DND-41 (cell line): ENCODE measurements at places on chromosomes 16 and 17.

DNA sequence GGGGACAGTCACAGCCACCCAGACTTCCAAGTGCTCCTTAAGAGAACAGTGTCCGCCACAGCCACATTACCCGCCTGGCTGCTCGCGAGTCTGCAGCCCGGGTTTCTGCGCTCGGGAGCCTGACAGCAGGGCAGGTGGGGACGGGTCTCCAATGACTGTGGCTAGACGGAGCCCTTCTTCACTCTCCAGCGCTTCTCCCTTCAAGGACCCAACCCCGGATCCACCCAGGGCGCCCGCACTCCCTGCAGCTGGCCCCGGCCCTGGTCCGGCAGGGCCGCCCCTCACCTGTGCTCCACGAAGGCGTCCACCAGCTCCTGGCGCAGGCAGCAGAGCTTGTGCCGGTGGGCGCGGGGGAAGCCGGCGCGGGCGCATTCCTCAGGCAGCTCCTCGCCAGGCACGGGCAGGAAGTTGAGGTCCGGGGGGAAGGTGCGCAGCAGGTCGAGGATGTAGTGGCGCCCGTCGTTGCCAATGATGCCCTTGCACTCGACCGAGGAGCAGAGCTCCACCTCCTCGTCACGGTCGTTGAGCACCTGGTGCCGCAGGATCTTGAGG, 13.9 kb downstream of the CLUH start:
- no peaks in the 10 kb centered on the region for H3K27me3 ChIP-seq
- H3K4me3 ChIP-seq = no peak overlapping the region
- no peak overlapping the region for H3K27ac ChIP-seq
- H3K36me3 ChIP-seq = peaks cover 87% of the 10 kb centered on the region

GRCh38 chr17:8706431-8706830, 38.2 kb downstream of the CCDC42 start:
- DNase-seq = no peak
- H3K4me1 ChIP-seq = no peaks in the 10 kb centered on the region
- peaks cover 13% of the 10 kb centered on the region for H3K27me3 ChIP-seq
- no peak overlapping the region for H3K4me3 ChIP-seq
- H3K36me3 ChIP-seq = no peaks in the 10 kb centered on the region

- 0 out of 2 replicates have a peak, but pooled peaks cover 8% of the 10 kb centered on the region for H3K36me3 ChIP-seq
- no peaks in the 10 kb centered on the region for H3K27me3 ChIP-seq
- no peak for DNase-seq
- no peaks in the 10 kb centered on the region for H3K4me1 ChIP-seq
- H3K27ac ChIP-seq = no peak overlapping the region
Measured at GRCh38 chr17:3590231-3590630, 19.0 kb downstream of the TRPV1 start.

GRCh38 chr16:46922239-46922638, 38.1 kb downstream of the GPT2 start:
- no peaks in the 10 kb centered on the region for H3K27me3 ChIP-seq
- H3K4me3 ChIP-seq = no peak overlapping the region
- no peak overlapping the region for H3K27ac ChIP-seq
- no peak for DNase-seq

- no peak for DNase-seq
- H3K4me1 ChIP-seq = no peaks in the 10 kb centered on the region
- peaks cover 39% of the 10 kb centered on the region for H3K36me3 ChIP-seq
- H3K27ac ChIP-seq = no peak overlapping the region
- no peak overlapping the region for H3K4me3 ChIP-seq
Measured at GRCh38 chr17:75925103-75925502, 15.7 kb downstream of the FBF1 start.

DNA sequence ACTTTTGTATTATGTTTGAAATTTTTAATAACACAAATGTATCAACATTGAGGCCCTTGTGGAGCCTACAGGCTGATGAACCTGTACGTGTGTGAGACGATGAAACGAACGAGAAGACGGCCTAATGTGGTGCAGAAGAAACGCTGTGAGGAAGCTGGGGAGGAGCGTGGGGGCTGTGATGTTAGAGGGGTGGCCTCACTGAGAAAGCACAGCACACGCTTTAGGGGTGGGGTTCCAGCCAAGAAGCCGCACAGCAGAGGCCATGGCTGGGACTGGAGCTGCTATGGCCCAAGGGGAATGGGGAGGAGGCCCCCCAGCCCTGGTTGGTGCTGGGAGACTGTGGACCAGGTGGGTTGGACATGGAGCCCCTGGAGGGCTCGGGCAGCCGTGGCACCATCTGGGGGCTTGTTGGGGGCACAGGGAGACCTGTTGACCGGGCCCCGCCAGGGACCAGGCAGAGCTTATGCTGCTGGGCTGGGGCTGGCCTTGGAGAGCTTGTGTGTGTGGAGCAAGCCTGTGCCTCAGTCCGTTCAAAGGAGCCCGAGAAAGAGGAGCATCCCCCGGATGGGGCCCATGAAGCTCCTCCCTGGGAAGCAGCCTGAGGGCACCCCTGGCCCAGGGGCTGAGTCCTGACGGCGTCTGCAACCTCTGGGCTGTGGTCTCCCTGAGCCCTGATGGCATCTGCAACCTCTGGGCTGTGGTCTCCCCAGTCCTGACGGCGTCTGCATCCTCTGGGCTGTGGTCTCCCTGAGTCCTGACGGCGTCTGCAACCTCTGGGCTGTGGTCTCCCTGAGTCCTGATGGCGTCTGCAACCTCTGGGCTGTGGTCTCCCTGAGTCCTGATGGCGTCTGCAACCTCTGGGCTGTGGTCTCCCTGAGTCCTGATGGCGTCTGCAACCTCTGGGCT, 44.7 kb downstream of the METRNL start:
- no peak overlapping the region for H3K27ac ChIP-seq
- no peaks in the 10 kb centered on the region for H3K36me3 ChIP-seq

DNA sequence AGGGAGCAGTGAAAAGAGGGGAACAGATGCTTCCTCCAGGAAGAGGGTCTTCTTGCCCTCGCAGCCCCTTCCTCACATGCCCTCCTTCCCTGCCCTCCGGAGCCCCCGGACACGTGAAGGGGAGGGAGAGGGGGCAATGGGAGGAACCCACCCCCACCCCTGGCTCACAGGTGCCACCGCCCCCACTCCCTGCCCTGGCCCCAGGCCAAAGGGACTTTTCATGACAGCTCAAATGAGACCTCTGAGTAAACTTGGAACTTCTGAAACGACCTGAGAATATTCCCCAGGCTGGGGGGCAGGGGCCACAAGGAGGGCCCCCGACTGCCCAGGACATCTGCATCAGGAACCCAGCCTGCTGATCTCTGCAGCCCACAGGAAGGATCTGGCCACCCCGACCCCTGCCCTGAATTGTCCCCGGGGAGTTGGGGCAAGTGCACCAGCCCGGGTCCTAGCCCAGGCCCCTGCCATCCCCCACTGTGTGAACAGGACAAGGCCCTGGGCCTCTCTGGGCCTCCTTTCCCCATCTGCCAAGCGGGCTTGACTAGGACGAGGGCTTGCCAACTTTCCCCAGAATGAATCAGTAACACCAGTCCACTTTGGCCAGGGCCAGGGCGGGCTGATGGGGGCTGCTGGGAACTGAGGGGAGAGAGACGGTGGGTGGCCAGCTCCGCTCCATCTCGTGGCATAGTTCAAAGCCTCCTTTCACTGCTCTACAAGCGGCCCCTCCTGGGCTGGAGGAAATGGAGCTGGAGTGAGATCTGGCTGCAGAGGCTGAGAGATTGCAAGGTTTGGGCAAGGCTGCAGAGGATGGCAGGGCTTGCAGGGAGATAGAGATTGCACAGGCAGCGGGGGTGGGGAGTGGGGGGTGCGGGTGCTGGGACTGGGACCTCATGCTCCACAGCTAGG, 3.8 kb downstream of the IL21R start:
- H3K27me3 ChIP-seq = no peaks in the 10 kb centered on the region
- no peak overlapping the region for H3K27ac ChIP-seq
- H3K4me1 ChIP-seq = peaks cover 46% of the 10 kb centered on the region

- H3K27me3 ChIP-seq = no peaks in the 10 kb centered on the region
- no peaks in the 10 kb centered on the region for H3K36me3 ChIP-seq
- H3K27ac ChIP-seq = no peak overlapping the region
- H3K4me3 ChIP-seq = no peak overlapping the region
- H3K4me1 ChIP-seq = no peaks in the 10 kb centered on the region
- no peak for DNase-seq
Measured at GRCh38 chr16:30838876-30839471, 52.0 kb upstream of the ZNF629 start.

DNA sequence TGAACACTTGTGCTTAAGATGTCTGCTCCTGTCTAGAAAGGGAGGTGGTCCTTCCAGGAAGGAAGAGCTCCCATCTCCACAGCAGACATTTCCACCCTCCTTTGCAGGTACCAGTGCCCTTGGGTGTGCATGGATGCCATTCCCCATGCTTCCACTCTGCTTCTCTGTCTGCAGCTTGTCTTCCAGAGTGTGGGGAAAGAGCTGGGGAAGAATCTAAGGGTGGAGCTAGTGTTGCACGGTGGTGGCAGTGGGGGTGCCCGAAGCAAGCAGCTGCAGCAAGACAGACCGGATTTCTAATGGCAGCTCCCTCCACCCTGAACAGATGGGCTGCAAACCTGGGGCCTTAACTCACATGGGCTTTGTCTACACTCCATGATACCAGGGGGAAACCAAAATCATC, 22.6 kb upstream of the HOXB13 start:
- H3K27ac ChIP-seq = no peak overlapping the region
- DNase-seq = no peak
- H3K4me3 ChIP-seq = no peak overlapping the region
- H3K27me3 ChIP-seq = peaks cover 59% of the 10 kb centered on the region

DNA sequence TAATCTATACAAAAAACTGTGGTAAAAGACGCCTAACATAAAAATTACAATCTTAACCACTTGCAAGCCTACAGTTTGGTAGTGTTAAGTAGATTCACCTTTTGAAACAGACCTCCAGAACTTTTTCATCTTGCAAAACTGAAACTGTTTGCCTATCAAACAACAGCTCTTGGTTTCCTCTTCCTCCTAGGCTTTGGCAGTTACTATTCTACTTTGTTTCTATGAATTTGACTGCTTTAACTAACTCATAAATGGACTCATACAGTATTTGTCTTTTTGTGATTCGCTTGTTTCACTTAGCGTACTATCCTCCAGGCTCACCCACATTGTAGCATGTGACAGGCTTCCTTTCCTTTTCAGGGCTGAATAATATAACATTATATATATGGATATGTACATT, 97.0 kb downstream of the PRKCA start:
- H3K27me3 ChIP-seq = no peaks in the 10 kb centered on the region
- peaks cover 87% of the 10 kb centered on the region for H3K4me1 ChIP-seq
- H3K4me3 ChIP-seq = no peak overlapping the region
- no peaks in the 10 kb centered on the region for H3K36me3 ChIP-seq
- no peak for DNase-seq
- H3K27ac ChIP-seq = peak overlapping the region; percentile 69

- H3K27me3 ChIP-seq = no peaks in the 10 kb centered on the region
- H3K27ac ChIP-seq = no peak overlapping the region
- no peaks in the 10 kb centered on the region for H3K4me1 ChIP-seq
- no peak for DNase-seq
Measured at GRCh38 chr16:64865069-64865696, 256.7 kb downstream of the CDH11 start.

DNA sequence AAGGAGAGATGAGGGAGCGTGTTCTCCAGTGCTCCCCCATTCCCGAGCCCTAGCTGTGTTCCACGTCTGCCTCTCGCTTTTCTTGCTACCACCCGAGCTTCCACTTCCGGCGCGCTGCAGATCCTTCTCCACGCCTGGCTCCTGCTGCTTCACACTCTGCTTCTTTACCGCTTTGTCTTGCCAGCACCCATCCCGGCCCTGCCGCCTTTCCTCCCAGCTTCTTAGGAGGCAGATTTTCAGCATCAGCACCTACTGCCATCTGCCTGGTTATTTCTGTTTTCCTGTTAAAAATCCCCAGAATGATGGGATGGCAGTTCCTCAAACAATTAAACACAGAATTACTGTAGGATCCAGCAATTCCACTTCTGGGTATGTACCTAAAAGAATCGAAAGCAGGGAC, 64.7 kb downstream of the ELAC2 start:
- no peaks in the 10 kb centered on the region for H3K36me3 ChIP-seq
- H3K27ac ChIP-seq = no peak overlapping the region
- no peak for DNase-seq
- H3K4me3 ChIP-seq = no peak overlapping the region
- no peaks in the 10 kb centered on the region for H3K27me3 ChIP-seq
- H3K4me1 ChIP-seq = no peaks in the 10 kb centered on the region

GRCh38 chr17:67998466-67998865, 2.2 kb upstream of the C17orf58 start:
- DNase-seq = no peak
- no peak overlapping the region for H3K27ac ChIP-seq
- H3K27me3 ChIP-seq = peaks cover 34% of the 10 kb centered on the region
- no peaks in the 10 kb centered on the region for H3K36me3 ChIP-seq
- peaks cover 26% of the 10 kb centered on the region for H3K4me1 ChIP-seq

GRCh38 chr17:44110823-44111633, 12.4 kb downstream of the HDAC5 start:
- H3K4me3 ChIP-seq = no peak overlapping the region
- peaks cover 9% of the 10 kb centered on the region for H3K4me1 ChIP-seq
